ENCODE measurements at places on chromosomes 13 and 19.

DNA sequence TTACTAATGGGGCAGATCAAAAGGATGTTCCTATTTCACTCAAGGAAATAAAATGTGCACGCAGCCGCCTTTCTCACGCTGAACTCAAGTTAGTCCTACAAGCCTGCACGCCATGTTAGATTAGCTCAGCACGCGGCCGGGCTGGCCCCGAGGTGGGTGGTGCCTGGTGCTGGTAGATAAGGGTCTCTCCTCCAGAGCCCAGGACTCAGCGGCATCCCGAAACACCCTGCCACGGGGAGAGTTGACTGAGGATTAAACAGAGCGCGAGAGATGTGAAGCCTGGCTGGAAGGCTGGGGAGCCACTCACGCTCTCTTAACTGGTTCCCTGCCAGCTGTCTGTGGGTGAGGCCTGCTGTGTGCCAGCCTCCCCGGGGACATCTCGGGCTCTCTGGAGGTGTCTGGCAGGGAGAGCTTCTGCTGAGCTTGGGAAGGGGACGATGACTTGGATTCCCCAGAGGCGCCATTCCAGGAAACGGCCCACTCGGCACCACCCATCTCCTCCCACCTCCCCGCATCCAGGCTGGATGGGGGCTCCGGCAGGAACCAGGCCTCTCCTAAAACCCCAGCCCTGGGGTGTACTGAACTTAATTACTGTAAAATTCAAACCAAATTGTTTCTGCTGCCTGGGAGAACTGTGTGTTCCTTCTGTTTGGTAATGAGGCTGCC, 122.2 kb downstream of the KDM4B start:
- no peak for DNase-seq

- DNase-seq = no peak
These were observed 131.5 kb upstream of the MCF2L start for GRCh38 chr13:112837371-112838037.

- peak; percentile 50 for DNase-seq
These were observed 51.7 kb upstream of the CYP4F8 start for GRCh38 chr19:15563325-15563794.

- DNase-seq = no peak
These were observed 296.3 kb downstream of the KLF5 start for GRCh38 chr13:73355134-73355533.

GRCh38 chr19:4582980-4583842, 23.7 kb upstream of the SEMA6B start:
- no peak for DNase-seq

- no peak for DNase-seq
These were observed 2.2 kb upstream of the TBXA2R start for GRCh38 chr19:3608750-3609322.

GRCh38 chr19:262125-262524, 29.1 kb downstream of the PLPP2 start:
- DNase-seq = no peak

DNA sequence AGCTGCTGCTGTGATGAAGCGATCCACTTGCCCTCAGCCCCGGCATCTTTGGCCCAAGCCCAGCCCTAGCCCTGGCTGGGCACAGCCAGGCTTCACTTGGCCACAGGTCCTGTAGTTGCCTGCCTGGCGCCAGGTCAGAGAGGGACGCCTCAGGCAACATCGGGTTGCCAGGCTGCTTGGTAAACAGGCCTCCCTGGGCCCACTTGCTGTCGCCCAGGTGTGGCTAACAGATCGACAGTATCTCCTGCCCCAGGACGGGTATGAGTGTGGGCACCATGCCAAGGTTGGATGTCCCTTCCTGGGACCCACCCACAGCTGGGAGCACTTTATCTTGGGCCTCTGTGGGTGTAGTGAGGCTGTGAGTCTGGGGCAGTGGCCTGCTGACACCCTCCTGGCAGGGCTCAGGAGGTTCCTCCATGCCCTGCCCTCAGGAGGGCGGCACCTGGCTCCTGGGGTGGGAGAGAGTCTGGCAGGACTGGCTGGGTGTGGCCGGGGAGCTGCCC, 27.8 kb downstream of the CARM1 start:
- no peak for DNase-seq

- DNase-seq = no peak
These were observed 1.3 kb downstream of the ITGBL1 start for GRCh38 chr13:101453784-101454201.

- DNase-seq = peak; percentile 78
These were observed 7.2 kb upstream of the ZNF606 start for GRCh38 chr19:58009666-58010301.

GRCh38 chr19:12872941-12873890, 8.0 kb downstream of the DNASE2 start:
- DNase-seq = peak; percentile 78

- DNase-seq = peak; percentile 65
These were observed 2.8 kb upstream of the CEACAM5 start for GRCh38 chr19:41705393-41706174.

DNA sequence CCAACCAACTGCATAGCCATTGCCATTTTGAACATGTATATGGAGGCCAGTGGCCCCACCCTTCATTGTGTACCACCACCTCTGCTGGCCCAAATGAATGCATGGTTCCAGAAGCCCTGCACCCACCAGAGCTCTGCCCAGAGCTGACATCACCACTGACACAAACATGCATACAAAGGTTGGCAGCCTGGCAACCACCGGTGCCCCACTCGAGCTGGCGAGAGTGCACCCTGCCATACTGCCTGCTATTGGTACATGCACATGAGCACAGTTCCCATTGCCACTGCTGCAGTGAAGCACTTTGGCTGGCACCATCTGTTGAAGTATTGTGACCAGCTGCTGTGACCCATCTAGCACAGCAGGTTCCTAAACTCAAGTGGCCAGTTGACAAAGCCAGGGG, 1564.9 kb downstream of the OLFM4 start:
- no peak for DNase-seq

- DNase-seq = no peak
These were observed 597.2 kb downstream of the DIAPH3 start for GRCh38 chr13:59566561-59566960.

GRCh38 chr19:18091217-18091608, 4.5 kb upstream of the IL12RB1 start:
- peak; percentile 93 for DNase-seq

DNA sequence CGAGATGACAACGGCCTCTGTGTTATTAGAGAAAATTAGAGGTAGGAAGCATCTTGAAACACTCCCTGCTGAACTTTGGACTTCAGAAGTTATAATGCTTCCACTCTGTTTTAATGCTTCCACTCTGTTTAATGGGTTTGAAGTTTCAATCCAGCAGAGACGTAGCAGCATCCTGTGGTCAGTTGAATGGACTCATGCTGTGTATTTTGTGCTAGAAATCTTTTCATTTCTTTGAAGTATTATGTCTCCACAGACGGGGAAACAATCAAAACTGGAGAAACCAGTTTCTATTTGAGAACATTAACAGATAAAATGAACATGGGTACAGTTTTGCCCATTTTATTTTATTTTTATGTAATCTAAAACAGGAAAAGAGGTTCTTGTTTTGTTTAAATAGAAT, 1736.2 kb downstream of the SLITRK5 start:
- no peak for DNase-seq

GRCh38 chr19:9535934-9536333, 2.5 kb downstream of the ZNF426 start:
- no peak for DNase-seq

DNA sequence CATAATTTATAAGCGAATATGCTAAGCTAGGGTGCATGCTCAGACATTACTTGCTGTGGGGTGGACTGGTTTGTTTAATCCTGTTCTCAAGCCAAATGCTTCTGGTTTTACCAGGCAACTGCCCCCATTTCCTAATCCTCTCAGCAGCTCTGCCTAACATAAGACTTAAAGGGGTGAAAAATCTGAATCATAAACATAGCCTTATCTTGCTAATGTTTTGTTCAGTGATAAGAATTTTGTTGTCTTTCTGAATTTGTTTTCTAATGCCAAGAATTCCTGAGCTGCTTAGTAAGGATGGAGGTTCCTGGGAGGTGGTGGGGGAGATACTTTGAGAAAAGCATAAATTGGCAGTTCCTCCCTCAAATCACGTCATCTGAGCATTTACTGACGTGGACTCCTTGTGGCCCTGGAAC, 42.7 kb downstream of the ING1 start:
- DNase-seq = no peak

DNA sequence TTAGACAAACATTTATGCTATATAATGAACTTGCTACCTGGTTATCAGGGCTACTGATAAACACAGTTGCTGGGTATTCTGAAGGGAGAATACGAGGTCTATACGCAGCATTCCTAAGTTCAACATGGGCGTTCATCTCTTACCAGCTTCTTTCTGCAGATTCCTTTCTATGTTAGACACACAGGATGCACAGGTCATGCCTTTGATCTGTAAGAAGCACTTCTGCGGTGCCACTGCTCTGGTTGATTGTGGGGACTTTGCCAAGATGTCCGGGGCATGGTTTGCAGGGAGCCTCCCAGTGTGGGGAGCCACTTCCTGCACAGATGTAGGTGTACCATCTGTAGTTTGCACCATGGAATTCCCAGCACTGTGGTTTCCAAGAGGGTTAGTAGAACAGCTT, 40.9 kb downstream of the ATP7B start:
- no peak for DNase-seq

DNA sequence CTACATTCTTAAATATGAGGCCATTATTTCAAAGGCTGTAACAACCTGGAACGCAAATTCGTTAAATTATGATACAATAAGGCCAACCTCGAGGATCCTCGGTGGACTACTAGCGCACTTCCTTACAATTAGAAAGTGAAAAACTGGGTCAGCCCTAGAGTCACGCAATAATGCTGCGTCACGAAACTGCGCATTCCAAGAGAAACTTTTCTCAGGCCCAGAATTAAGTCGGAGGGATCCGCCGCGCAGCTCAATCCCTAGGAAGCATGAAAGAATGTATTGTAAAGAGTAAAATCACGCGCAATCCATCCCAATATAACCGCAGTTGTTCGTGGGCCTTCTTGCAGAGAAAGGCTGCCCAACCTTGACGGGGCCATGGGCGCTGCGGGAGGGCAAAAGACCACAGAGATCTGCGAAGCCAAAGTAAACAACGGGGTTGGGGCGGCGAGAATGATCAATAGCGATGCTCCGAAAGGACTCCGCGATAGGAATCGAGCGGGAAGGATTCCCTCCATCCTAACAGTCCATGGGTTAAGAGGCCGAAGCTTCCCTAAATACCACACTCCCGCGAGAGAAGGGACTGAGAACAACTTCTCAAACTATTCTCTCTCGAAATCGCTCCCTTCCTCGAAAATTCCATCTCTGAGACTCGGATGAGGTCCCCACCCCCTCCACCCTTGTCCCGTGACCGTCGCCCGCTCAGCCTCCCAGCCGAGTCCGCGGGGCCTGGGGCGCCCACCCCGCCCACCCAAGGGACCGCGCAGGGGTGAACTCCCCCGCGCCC, 564 bp downstream of the SPART start:
- DNase-seq = peak; percentile 77

DNA sequence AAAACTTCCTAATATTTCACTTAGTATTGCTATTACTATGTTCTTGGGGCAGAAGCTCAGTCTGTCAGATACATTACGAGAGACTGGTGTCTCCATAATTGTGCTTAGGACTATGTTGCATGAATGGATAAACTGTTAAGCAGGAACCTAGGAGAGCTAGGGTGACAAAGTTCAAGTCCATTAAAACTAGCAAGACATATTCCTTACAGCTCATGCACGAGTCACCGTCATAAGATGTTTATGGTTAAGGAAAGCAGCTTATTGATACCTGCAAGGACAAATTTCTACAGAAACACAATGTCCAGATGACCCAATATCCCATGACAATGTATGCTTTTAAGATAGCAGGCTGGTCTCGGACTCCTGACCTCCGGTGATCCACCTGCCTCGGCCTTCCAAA, 5.7 kb upstream of the ZNF813 start:
- no peak for DNase-seq

GRCh38 chr13:31195616-31196015, 4.2 kb upstream of the B3GLCT start:
- DNase-seq = no peak

- no peak for DNase-seq
These were observed 31.2 kb upstream of the EPHX3 start for GRCh38 chr19:15263361-15263985.

GRCh38 chr19:39792999-39793546, 14.4 kb downstream of the LEUTX start:
- peak; percentile 90 for DNase-seq

DNA sequence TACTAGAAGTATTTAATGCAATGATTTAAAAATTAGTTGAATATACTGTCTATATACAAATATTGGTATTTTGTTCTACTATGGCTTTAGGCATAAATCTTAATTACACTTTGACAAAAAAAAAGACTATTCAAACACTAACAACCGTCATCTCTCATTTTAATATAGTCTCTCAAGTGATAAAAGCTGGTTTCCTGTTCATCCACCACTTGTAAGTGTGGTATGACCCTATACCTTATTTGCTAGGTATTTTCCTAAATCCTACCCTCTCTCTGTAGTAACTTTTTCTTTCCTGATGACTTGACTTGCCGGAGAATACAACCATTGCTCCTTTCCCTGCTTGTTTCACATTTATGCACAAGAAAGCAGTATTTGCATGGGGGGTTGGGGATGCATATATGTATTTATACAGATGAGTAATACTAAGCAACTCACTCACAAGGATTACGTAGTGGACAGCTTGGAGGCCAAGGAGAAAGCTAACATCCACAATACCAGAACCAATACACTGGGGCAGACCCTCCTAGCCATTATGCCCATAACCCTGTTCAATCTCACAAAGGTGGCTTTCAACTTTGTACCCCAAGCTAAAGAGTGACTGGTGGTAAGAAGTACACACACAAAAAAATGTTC, 12.7 kb upstream of the EFNB2 start:
- no peak for DNase-seq

DNA sequence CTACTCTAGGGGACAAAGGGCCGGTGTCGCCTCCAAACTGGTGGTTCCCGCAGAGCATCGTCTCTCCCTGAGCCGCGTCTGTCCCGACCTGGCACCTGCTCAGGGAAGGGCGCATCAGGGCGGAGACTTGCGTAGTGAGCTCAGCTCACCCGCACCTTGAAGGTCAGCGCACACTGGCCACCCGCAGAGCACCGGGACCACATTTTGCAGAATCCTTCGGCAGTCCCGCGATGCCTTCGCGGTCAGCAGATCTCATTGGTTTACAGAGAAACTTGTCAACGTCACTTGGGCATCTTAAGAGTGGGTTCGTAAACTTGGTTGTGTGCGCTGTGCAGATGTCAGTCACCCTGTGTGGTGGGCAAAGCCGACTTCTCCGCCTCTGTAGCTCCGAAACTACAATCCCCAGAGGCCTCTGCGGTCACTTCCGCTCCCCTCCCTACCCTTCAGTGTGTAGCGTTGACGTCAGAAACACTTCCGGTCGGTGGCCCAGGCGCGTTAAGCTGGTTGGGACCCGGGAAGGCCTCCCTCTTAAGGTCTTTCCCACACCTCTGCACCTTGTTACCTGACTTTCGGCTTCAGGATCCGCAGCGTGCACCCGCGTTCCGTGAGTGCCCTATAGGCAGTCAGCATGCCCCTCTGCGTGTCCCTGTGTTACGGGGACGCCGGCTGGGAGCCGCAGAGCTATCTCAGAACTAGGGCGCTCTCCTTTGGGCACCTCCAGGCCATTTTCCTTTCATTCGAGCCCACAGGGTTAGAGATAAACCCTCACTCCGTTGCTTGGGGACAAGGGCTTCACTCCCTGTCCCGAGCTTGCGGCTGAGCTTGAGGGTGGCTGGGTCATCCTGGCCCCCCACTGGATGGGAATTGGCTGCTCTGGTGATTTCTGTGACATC, 36.5 kb upstream of the ZNF527 start:
- DNase-seq = peak; percentile 95

- no peak for DNase-seq
These were observed 951 bp upstream of the MTUS2 start for GRCh38 chr13:28819046-28819730.
